Breast epithelium (tissue), 4 donors: ENCODE measurements at places on chromosomes 16 and 17. TPM values are rescaled to one million over a fixed set of nuclear protein-coding genes. Genes with fewer than 3 reads are reported as not detected.
A peak's percentile ranks its signal among the peaks of the same experiment; 100 is the strongest.

DNA sequence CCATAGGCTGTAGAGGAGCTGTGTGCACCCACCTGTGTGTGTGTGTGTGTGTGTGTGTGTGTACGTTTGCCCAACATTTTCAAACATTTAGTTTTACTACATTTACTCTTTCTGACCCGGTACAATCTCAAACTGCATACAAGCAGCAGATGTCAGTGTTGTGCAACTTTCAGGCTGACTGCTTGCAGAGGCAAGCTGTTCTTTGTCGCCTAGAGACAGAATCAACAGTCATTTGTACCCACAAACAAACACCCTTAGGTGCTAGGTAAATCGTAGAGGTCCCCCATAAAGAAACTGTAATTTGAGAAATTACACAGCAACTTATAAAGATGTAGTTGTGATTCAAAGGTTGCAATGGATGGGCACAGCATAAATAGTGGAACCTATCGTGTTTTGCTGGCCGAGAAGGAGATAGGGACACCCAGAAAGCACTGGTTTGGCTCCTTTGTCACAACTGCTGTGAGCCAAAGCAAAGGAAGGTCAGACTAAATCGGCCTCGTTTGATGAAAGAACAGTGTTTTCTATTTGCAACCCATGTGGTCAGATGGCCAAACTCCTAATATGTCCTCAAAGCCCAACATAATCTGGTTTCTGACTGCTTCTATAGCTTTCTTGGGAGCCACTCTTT lies 478.4 kb downstream of the TOX3 start:
- no peaks in the 10 kb centered on the region for H3K27me3 ChIP-seq
- no peak overlapping the region for H3K27ac ChIP-seq
- H3K36me3 ChIP-seq: no peaks in the 10 kb centered on the region
- DNase-seq: no peak
- no peaks in the 10 kb centered on the region for H3K4me1 ChIP-seq
- H3K4me3 ChIP-seq: no peak overlapping the region

GRCh38 chr17:8949061-8949661 lies 16.3 kb downstream of the PIK3R5 start:
- no peak overlapping the region for H3K4me3 ChIP-seq
- H3K27ac ChIP-seq: no peak overlapping the region
- H3K36me3 ChIP-seq: no peaks in the 10 kb centered on the region
- H3K4me1 ChIP-seq: no peaks in the 10 kb centered on the region

DNA sequence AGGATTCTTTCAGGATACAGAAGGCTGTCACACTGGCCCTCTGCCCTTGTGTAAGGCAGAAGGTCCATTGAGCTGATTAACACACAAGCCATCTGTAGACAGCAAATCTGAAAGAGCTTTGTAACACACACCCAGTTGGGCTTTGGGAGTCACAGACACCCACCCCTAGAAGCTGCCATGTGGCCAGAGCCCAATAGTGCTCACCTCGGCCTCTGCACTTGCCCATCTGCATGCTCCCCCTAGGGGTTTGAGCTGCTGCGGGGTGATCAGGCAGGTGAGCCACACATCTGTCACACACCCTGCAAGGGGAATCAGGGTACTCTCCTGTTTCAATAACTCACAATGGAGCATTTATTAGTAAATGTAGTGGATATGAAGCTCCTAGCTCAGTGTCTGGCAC lies 138.3 kb downstream of the CHD9NB start:
- no peak overlapping the region for H3K27ac ChIP-seq
- H3K4me3 ChIP-seq: no peak overlapping the region
- H3K36me3 ChIP-seq: no peaks in the 10 kb centered on the region

GRCh38 chr17:46013502-46014165 lies 14.6 kb downstream of the STH start:
- H3K36me3 ChIP-seq: no peaks in the 10 kb centered on the region
- H3K27me3 ChIP-seq: no peaks in the 10 kb centered on the region
- no peaks in the 10 kb centered on the region for H3K4me1 ChIP-seq
- peak overlapping the region; percentile 1 for H3K27ac ChIP-seq

DNA sequence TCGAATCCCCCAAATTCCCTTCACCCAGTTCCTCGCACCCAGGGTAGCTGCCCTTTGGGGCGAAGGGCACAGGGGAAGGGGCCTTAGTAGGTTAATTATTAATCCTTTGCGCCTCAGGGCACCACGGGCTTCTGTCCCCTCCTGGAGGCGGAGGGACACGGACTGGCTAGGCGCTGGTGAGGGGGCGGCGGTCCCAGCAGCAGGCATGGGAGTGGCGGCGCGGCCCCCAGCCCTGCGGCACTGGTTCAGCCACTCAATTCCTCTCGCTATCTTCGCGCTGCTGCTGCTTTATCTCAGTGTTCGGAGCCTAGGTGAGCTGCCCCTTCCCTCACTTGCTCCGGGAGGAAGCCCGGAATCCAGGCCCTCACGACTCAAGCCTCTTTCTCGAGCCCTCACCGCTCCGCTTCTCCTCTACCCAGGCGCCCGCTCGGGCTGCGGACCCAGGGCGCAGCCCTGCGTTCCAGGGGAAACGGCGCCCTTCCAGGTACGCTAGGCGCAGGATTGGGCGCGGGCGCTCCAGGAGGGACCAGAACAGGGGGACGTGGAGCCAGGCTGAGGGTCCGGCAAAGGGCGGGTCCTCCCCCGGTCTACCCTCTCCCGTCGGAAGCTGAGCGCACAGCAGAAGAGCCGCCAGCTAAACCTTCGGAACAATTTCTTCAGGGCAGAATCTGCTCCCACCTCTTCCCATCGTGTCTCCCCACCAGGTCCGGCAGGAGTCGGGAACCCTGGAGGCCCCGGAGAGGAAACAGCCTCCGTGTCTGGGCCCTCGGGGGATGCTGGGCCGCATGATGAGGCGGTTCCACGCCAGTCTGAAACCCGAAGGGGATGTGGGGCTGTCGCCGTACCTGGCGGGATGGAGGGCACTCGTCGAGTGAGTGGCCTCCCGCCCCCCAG lies at the start of gene GLTPD2:
Gene GLTPD2 (plus strand): TSS at position 158 of the 894 bp plus-strand sequence. CDS start 48 bp downstream, at position 206.
- peaks cover 7% of the 10 kb centered on the region for H3K27me3 ChIP-seq
- H3K27ac ChIP-seq: peak within 1 kb of the TSS; percentile 91
- DNase-seq: no peak

DNA sequence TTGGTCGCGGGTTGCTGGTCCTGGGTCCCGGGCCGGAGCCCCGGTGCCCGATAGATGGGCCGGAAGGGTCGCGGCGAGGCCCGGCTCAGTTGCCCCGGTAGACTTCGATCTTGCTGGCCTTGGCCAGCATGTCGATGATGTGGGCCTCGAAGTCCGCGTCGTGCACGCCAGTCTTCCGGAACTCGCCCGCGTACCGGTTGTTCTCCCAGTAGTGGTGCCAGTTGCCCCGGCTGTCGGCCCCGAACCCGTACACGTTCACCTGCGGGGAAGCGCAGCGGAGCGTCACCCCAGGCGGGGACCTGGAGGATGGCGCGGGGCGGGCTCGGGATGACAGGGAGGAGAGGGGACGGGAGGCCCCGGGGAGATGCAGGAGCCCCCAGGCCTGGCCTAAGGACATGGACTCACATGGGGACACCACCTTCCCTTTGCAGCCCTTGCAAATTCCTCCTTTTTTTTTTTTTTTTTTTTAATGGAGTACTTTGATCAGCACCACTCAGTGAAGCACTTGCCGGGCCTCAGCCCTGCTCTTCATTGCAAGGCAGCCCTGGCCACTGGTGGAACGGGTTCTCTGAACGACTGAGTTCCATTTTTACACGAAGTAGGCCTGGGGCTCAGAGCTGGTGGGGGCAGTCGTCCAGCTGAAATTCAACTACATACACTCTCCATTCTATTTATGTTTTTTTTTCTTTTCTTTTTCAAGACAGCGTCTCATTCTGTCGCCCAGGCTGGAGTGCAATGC lies 35.1 kb downstream of the DDX19A start:
- H3K27me3 ChIP-seq: no peaks in the 10 kb centered on the region
- H3K27ac ChIP-seq: peak overlapping the region; percentile 90
- no peaks in the 10 kb centered on the region for H3K36me3 ChIP-seq

GRCh38 chr17:17120294-17120693 lies 78.0 kb downstream of the MPRIP start:
- no peaks in the 10 kb centered on the region for H3K36me3 ChIP-seq
- peaks cover 31% of the 10 kb centered on the region for H3K4me1 ChIP-seq
- peak overlapping the region; percentile 81 for H3K27ac ChIP-seq
- no peaks in the 10 kb centered on the region for H3K27me3 ChIP-seq

GRCh38 chr17:76683011-76683755 lies 27.6 kb downstream of the MXRA7 start:
- no peaks in the 10 kb centered on the region for H3K27me3 ChIP-seq
- H3K4me3 ChIP-seq: no peak overlapping the region
- no peaks in the 10 kb centered on the region for H3K4me1 ChIP-seq
- H3K36me3 ChIP-seq: no peaks in the 10 kb centered on the region
- no peak overlapping the region for H3K27ac ChIP-seq
- DNase-seq: no peak

GRCh38 chr17:57735707-57736106 lies 9.4 kb downstream of the CCDC182 start:
- no peaks in the 10 kb centered on the region for H3K36me3 ChIP-seq
- no peak overlapping the region for H3K4me3 ChIP-seq
- no peak for DNase-seq
- no peaks in the 10 kb centered on the region for H3K27me3 ChIP-seq

- H3K27me3 ChIP-seq: no peaks in the 10 kb centered on the region
- no peak overlapping the region for H3K27ac ChIP-seq
- H3K4me3 ChIP-seq: no peak overlapping the region
- H3K36me3 ChIP-seq: no peaks in the 10 kb centered on the region
Measured at GRCh38 chr16:50539822-50540710, 8.1 kb upstream of the NKD1 start.

GRCh38 chr16:79293836-79294460 lies 306.6 kb downstream of the MAF start:
- H3K27me3 ChIP-seq: no peaks in the 10 kb centered on the region
- H3K4me3 ChIP-seq: no peak overlapping the region
- H3K27ac ChIP-seq: no peak overlapping the region
- H3K36me3 ChIP-seq: no peaks in the 10 kb centered on the region
- DNase-seq: no peak

DNA sequence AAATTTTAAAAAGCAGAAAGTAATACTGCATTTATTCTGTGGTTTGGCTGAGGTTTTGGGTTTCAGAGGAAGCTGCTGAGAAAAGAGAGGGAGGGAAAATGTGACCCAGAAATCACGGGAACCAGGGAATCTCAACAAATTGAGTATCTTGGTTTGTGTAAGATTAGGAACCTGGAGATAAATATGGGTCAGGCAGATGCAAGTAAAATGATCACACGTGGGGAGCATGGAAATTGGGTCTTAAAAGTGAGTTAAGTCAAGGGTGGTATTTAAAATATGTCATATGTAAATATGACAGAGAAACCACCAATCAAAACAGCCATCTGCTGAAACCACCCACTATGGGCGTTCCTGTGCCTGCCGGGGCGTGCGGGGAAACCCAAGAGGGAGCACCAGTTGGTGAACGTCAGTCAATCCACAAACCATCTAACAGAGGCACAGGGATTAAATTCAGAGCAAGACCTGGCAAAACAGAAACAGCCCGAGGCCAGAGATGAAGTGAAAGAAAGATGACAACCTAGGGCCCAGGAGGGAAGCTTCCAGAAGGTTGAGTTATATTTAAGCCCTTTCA lies 33.4 kb downstream of the CDH13 start:
- no peaks in the 10 kb centered on the region for H3K4me1 ChIP-seq
- no peaks in the 10 kb centered on the region for H3K36me3 ChIP-seq
- no peak for DNase-seq
- no peaks in the 10 kb centered on the region for H3K27me3 ChIP-seq

- H3K27me3 ChIP-seq: no peaks in the 10 kb centered on the region
- H3K4me1 ChIP-seq: no peaks in the 10 kb centered on the region
- H3K27ac ChIP-seq: no peak within 1 kb of the TSS
- no peak for DNase-seq
Measured at GRCh38 chr17:36089888-36090836, at the start of gene CCL3. Gene CCL3 (minus strand): TSS chr17:36090143. CDS start chr17:36090058, 85 bp downstream.

DNA sequence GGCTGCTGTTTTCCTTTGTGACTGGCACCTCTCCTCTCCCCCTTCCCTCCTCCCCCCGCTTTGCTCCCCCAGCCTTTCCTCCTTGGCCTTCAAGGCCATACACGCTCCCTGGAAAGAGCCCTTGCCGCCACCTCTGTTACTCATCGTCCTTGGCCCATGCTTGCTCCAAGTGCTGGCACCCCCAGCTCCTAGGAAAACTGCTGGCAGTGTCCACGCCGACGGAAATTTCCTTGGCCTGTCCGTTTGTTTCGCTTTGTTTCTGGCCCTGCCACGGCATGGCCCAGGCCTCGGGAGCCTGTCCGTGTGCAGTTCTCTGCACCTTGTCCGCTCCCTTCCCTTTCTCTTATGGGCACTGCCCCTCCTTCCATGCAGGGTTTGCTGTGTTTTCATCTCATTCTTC lies 18.0 kb downstream of the CA5A start:
- DNase-seq: no peak
- H3K27ac ChIP-seq: peak overlapping the region; percentile 42
- H3K36me3 ChIP-seq: no peaks in the 10 kb centered on the region
- H3K4me3 ChIP-seq: peak overlapping the region; percentile 49

- H3K27ac ChIP-seq: no peak overlapping the region
- H3K4me1 ChIP-seq: no peaks in the 10 kb centered on the region
- no peaks in the 10 kb centered on the region for H3K36me3 ChIP-seq
- no peak overlapping the region for H3K4me3 ChIP-seq
- no peak for DNase-seq
- no peaks in the 10 kb centered on the region for H3K27me3 ChIP-seq
Measured at GRCh38 chr16:13835935-13836730, 83.8 kb upstream of the ERCC4 start.

DNA sequence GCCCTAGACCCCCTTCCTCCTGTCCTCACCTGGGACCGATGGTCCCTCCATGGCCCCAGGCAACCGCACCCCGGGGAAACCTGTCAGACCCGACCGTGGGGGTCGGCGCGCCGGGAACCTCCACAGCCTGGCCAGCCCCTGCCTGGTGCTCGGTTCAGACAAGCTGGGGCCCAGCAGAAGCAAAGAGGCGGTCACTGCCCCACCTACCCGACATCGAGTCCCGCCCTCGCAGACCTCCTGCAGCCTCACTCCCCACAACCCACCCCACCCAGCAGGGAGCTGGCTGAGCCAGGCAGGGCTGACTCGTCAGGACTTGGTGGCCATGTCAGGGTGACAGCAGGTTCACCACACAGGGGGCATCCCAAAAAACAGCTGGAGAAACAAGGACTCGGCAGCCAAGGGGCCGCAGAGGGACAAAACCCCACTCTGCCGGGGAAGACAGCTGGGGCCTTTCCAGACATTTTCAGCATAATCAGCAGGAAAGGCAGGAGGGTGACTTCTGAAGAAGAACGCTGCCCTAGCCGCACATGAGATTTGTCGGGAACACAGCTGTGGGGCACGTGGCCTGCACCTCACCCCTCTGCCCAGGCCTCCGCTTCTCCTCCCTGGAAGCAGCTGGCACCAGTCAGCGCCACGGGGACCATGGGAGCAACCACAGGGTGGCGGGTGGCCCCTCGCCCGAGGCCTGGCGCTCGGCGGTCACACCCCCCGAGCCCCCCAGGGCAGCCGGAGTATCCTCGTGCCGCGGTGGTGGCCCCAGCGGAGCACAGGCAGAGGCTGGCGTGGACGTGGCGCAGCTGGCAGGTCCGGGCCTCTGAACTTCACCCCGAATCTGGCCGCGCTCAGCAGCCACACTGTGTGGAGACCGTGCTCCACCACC lies 22.9 kb downstream of the GNPTG start:
- DNase-seq: no peak
- no peaks in the 10 kb centered on the region for H3K27me3 ChIP-seq
- H3K4me3 ChIP-seq: no peak overlapping the region
- no peak overlapping the region for H3K27ac ChIP-seq
- H3K36me3 ChIP-seq: no peaks in the 10 kb centered on the region
- no peaks in the 10 kb centered on the region for H3K4me1 ChIP-seq

Gene PKMYT1
- 0.66 TPM for total RNA-seq

Gene CNTNAP4
- total RNA-seq: not detected

Gene B4GALNT2
- total RNA-seq: not detected

Gene CCL1
- total RNA-seq: not detected

Gene PHOSPHO1
- total RNA-seq: 0.33 TPM

Gene MON1B
- 21.6 TPM for total RNA-seq

Gene HP
- 24.5 TPM for total RNA-seq

Gene HSD17B2
- total RNA-seq: 4.5 TPM

Gene TNFRSF13B
- 2.9 TPM for total RNA-seq
